ENCODE measurements at places on chromosomes 2 and 18.
A peak's percentile ranks its signal among the peaks of the same experiment; 100 is the strongest.

DNA sequence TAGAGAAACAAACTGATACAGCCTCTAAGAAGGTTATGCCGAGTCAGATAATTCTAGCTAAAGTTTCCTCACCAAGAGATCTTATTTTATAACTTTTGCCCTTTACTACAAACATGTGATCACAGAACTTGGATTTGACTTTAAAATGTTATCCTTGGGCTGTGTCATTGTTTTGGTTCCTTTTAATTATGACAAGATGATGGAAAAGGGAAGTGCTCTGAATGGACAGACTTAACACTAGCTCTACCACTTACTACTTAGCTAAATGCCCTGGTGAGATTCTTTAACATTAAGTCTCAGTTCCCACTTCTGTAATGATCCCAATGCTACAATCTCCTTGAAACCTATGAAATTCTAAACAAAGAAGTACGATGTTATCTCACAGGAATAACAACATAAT, 69.9 kb downstream of the RTTN start:
- DNase-seq, result no peak

DNA sequence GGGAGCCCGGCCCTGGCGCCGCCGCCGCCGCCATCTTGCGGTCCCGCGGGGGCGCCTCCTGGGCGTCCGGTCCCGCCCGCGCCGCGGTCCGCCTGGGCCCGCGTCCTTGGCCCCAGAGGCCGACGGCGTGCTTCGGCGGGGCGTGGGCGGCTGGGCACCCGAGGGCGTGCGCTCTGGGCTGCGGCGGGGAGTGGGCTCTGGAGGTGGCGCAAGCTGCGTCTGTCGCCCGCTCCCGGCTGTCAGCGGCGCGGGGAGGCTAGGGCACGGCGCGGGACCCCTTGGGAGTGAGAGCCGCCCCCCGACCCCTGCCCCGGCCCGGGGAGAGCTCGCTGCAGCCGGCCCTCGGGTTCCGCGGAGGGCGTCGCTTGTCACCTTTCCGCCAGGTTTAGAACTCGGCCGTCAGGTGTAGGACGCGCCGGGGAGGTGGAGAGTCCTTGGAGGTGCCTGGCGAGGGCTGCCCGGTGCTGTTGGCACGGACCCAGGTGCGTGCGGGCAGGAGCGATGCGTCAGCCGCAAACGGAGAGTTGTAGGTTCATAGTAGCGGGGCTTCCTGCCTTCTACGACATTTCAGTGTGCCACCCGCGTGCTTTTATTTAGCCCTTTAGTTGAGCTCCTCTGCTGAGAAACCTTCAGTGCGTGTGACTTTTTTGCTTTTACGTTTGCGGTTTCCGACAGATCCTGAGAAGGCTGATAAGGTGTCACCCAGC, 921 bp downstream of the VAPA start:
- peak; percentile 55 for DNase-seq

- DNase-seq, result no peak
Observed at GRCh38 chr2:8966123-8966908, 37.2 kb downstream of the MBOAT2 start.

GRCh38 chr2:213766465-213766901, 482.2 kb downstream of the SPAG16 start:
- peak; percentile 7 for DNase-seq

DNA sequence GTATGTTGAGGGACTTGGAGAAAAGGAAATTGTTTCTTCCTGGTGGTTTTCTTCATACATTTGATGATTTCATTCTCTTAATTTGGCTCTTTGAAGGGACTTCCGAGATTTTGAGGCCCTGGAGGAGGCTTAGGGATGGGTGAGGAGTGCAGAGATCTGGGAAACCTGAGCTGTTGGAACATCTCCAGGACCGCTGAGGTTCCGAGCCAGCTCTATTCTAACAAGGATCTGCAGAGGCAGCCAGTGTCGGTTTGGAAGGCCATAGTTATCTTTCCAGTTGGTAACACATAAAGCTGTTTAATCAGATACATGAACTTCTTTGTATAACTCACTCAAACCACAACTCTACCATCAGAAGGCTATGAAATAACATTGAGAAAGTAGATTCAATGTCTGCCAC, 70.3 kb upstream of the UPP2 start:
- DNase-seq, result no peak

DNA sequence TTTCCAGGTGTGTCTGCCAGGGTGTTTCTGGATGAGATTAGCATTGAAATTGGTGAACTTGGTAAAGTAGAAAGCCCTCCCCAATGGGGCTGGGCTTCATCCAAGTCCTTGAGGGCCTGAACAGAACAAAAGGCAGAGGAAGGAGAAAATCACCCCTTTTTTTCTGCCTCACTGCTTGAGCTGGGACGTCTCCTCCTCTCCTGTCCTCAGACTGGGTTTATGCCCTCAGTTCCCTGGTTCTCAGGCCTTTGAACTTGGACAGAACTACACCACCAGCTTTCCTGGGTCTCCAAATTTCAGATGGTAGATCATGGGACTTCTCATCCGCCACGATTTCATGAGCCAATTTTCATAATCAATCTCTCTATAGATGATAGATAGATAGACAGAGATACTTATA, 53.7 kb upstream of the BIN1 start:
- DNase-seq, result no peak

DNA sequence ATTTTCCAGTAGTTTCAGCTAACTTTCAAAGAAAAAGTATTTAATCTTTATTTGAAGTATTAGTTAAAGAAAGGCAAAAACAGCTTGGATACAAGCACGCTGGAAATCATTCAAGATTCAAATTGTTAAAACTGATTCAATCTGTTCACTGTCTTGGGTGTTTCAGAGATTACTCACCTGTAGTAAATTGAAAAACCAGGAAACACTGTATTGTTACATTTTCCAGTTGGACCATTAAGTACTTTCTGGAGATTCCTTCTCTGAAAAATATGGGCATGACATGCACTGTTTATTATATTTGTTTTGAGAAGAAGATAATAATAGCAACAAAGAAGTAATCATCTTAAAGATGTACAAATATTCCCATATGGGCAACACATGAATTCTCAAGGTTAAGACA, 196.1 kb downstream of the UBE2E3 start:
- no peak for DNase-seq

DNA sequence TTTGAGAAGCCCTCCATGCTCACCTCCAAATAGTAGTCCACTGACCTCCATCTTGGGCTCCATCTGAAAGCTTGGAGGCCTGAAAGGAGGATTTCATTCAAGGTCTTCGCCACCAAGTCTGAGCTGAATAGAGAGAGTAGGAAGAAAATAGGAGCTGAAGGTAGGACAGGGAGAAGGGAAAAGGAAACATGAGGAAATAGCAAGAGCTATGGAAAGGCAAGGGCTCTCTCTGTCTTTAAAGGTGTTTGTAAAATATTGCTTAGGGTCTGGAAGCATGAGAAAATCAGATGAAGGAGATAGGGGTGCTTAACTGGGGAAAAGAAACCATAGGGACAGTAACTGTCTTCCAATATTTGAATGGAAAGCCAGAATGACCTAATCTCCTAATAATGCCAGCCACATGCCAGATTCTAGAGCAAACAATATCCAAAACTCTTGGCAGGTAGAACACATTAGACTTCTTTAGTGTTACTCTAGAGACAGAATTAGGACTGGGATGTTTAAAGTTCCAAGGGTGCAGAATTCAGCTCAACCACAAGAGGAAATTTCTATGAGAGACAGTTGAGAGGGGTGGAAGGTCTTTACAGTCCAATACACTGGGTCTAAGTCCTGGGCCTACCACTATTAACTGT, 67.4 kb downstream of the NAB1 start:
- DNase-seq, result no peak

DNA sequence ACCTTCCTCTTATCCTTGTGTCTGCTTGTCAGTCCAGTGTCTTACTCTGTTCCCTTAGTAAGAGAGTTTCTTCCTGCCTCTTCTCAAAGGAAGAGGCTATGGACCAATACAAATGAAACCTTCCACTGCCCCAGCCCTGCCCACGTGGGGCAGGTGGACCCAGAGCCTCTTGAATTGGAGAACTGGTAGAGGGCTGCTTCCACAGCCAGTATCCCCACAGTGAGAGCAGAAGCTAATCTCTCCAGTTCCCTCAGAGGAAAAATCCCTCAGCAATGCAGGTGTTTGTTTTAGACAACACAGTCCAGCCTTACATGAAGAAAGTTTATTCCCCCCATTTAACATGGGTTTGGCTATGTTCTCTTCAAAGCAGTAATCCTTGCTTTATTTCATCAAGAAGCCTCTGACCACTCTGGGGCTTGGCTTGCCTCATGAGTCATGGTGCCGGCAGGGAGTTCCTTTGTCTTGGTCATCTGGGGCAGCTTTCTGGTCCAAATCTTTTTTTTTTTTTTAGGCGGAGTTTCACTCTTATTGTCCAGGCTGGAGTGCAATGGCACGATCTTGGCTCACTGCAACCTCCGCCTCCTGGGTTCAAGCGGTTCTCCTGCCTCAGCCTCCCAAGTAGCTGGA, 6.5 kb upstream of the CYBRD1 start:
- no peak for DNase-seq

DNA sequence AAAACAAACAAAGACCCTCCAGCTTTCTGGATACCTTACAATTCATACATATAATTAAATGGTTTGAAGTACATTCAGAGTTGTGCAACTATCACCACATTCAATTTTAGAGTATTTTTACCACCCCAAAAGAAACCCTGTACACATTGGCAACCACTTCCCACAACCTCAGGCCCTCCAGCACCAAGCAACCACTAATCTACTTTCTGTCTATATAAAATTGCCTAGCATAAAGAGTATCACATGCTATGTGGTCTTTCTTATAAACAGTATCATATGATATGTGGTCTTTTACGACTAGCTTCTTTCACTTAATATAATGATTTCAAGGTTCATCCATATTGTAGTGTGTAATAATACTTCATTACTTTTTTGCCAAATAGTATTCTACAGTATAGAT, 7.3 kb downstream of the IER3IP1 start:
- DNase-seq, result no peak

DNA sequence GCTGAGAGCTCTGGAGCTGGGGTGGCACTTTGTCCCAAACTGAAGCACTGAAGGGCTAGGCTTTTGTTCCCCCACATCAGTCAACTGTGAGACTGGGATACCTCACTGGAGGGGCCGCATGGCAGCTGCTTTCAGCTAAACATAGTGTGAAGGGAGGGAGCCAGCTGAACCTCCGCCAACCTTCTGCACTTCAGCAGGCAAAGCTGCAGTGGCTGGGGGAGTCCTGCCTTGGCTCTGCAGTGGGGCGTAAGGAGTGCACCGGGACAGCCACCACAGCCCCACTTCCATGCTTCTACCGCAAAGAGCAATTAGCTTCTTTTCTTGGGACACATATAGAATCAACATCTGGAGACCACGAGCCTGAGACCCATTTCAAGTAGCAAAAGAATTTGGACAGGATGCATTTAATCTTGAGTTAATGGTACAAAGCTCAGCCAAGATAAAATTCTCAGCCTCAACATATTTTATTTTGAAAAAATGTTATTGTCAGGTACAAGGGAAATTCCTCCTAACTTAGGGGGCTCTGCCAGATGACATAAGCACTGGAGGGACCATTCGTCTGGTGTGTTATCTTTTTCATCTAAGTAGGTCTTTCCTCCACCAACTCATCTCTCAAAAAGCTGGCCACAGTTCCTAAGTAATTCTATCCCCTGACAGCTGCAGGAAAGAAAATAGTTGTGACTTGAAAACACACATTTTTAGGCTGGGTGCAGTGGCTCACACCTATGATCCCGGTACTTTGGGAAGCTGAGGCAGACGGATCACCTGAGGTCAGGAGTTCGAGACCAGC, 25.6 kb upstream of the MYCN start:
- DNase-seq, result no peak

GRCh38 chr18:35729991-35730668, 148.6 kb downstream of the GALNT1 start:
- DNase-seq, result no peak

Data from NCI-H460 (cell line).